Activated T-cell treated with anti-CD3 and anti-CD28 coated beads, Interleukin-2, amount 50 U/mL, for 72 hours (primary cell): ENCODE measurements at places on chromosomes 5 and 9. TPM values are rescaled to one million over a fixed set of nuclear protein-coding genes. Genes with fewer than 3 reads are reported as not detected.

- no peaks in the 10 kb centered on the region for H3K36me3 ChIP-seq
- H3K4me1 ChIP-seq = no peaks in the 10 kb centered on the region
- H3K27ac ChIP-seq = no peak overlapping the region
- H3K27me3 ChIP-seq = no peaks in the 10 kb centered on the region
These were observed 54.4 kb upstream of the TRAF1 start for GRCh38 chr9:120980951-120981350.

Gene CCDC152
- total RNA-seq = 10.5 TPM

DNA sequence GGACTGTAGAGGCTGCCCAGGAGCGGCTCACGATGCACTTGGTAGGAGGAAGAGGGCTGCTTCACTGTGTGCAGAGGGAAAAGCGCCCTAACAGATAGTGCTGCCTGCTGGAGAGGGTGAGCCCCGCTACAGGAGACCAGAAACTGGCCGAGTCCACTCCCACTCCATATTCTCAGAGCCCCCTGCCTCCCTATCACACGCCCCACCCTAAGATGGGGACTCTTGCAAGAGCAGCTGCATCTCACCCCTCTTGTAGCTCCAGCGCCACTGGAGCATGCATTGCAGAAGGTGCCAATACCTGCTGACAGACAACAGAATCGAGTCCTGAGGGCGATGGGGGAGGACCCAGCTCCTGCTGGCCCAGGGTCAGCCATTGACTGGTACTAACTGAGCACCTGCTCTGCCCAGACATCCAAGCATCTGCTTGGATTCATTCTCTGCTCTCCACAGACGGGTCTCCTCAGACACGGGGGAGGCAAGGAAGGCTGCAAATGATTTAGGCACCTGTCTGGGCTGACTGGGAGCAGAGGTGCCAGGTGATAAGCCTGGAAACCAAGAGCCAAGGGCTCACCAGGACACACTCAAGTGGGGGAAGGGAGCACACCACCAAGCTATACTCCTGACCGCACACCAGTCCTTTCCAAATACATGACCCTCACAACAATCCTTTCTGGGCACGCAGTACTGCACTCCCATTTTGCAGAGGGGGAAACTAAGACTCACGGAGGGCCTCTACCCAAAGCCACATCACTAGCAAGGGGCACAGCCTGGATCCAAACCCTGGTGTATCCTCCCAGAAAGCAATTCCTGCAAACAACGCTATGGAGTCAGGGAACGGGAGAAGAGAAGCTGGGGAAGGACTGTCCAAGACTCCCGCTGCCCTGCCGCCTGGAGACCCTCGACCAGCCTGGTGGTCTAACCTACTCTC lies 1.6 kb downstream of the BICD2 start:
- no peaks in the 10 kb centered on the region for H3K36me3 ChIP-seq
- peak overlapping the region; percentile 91 for H3K4me3 ChIP-seq
- H3K27me3 ChIP-seq = no peaks in the 10 kb centered on the region
- H3K27ac ChIP-seq = peak overlapping the region; percentile 25

Gene CYSRT1
- total RNA-seq = 2.0 TPM

Gene FAM221B
- not detected for total RNA-seq

Gene MSMP
- total RNA-seq = not detected

DNA sequence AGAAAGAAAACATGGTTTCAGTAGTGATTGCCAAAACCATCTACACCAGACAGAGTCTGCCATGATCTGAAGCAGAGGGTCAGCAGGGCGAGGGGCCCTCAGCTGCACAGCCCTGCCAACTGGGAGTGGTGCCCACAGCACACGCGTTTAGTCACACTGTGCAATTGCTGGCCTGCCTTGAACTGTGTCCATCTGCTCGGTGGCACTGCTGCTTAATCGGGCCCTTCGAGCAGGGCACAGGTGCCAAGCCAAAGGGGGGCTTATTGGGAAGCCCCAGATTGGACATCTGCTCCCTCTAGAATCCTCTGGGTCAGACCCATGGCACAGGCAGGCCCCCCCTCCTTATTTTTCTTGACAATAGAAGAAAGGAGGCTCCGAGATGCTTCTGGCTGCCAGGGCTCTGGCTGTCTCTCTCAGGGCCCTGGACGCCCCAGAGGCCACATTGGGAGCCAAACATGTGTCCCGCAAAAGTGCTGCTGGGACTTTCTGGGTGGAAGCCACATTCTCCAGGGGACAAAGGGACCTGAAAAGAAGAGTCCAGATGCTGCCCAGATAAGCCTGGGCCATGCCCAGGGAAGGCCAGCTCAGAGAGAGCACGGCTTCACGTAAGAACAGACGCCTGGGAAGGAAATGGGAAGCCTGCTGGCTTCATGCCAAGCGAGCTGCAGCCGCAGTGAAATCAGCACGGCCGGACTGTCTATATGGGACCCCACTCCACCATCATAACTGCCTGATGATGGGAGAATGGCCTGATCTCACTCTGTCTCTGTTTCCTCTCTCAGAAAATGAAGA lies 349.2 kb downstream of the GADD45G start:
- no peak for DNase-seq
- peaks cover 9% of the 10 kb centered on the region for H3K27me3 ChIP-seq
- no peak overlapping the region for H3K27ac ChIP-seq
- H3K4me3 ChIP-seq = no peak overlapping the region
- H3K4me1 ChIP-seq = peaks cover 22% of the 10 kb centered on the region
- H3K36me3 ChIP-seq = peaks cover 3% of the 10 kb centered on the region

GRCh38 chr5:2427983-2428382 lies 323.5 kb downstream of the IRX2 start:
- H3K36me3 ChIP-seq = peaks cover 1% of the 10 kb centered on the region
- H3K27ac ChIP-seq = no peak overlapping the region
- DNase-seq = no peak
- no peak overlapping the region for H3K4me3 ChIP-seq
- H3K27me3 ChIP-seq = no peaks in the 10 kb centered on the region

Gene MLANA
- total RNA-seq = not detected

Gene TUBB4B
- total RNA-seq = 128 TPM

GRCh38 chr9:125475385-125475784 lies 213.8 kb downstream of the GAPVD1 start:
- no peaks in the 10 kb centered on the region for H3K4me1 ChIP-seq
- H3K27me3 ChIP-seq = no peaks in the 10 kb centered on the region
- no peaks in the 10 kb centered on the region for H3K36me3 ChIP-seq
- H3K4me3 ChIP-seq = no peak overlapping the region
- H3K27ac ChIP-seq = no peak overlapping the region
